ENCODE measurements at places on chromosomes 2 and 18. TPM values are rescaled to one million over a fixed set of nuclear protein-coding genes. Genes with fewer than 3 reads are reported as not detected.

DNA sequence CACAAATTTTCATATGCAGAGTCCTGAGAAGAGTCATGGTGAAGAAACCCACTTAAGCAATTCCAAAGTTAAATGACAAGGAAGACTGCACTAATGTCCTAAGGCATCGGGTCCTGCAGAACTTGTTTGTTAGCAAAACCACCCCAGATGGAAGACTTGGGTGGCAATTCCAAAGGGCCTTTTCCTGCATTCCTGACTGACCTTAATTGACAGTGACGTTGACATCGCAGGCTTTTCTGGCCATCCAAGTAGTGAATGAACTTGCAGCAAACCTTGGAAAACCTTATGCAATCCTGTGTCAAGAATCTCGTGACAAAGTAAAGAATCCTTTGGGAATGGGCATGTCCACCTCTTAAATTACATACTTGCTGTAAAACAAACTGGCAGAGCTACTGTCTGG lies 112.5 kb upstream of the SH3BP4 start:
- no peak for DNase-seq

DNA sequence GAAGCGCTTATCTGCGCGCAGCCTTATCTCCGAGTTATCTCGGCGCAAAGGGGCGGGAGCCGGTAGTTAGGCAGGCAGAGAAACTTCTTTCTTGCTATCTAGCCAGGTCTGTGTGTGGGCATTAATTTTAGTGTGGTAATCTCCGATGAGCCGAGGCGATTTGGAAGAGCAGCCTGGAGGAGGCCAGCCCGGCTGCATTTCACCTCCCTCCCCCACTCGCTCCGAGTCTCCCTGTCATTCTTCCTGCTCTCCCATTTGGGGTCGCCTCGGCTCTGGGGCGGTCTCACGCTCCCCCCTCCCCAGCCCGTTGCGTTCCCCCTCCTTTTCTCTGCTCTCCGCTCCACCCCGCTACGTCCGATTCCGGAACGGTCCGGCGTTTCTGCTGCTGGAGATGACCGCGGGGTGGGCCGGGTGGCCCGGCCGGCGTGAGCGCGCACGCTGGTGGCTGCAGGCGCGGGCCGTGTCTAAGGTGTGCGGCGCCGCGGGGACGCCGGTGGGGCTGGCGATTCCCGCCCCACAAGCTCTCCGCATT lies 566 bp downstream of the GATA6 start:
- DNase-seq: peak; percentile 82

The TMEM150A gene
- total RNA-seq: 10.2 TPM

DNA sequence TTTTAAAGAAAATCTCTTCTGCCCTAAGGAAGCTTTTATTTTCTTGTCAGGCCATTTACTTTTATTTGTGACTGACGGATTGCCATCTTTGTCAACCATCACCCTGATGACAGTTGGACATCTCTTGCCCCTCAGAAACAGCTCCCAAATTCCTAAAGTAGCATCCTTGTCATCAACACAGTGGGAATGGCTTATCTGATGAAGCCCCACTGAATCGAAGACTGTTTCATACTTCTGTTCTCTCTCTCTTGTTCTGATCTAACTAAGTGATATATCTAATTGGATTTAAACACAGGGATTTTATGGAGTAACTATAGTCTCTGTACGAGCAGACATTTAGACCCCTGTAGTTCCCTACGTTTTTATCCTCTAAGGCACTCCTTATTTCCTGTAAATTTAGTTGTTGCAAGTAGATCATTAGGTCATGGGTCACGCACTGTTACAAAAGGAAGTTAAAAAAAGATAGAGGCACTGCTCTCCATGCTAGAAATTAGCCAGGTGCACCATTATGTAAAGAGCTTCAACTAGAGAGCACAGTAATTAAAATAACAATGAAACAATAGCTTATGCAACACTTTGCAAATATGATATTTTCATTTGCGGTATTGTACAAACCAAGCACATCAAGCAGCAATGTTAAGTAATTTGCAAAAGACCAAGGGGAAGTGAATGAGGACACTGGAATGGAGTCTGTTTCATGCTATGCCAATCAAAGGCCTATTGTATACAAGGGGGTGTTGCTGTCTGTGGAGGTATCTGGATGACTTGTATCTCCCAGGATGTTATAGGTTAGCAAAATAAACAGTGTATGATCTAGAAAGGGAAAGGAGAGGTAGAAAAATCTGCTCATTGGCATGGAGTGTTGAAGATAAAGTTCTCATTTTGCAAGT lies 284.7 kb downstream of the LRRTM1 start:
- DNase-seq: no peak

DNA sequence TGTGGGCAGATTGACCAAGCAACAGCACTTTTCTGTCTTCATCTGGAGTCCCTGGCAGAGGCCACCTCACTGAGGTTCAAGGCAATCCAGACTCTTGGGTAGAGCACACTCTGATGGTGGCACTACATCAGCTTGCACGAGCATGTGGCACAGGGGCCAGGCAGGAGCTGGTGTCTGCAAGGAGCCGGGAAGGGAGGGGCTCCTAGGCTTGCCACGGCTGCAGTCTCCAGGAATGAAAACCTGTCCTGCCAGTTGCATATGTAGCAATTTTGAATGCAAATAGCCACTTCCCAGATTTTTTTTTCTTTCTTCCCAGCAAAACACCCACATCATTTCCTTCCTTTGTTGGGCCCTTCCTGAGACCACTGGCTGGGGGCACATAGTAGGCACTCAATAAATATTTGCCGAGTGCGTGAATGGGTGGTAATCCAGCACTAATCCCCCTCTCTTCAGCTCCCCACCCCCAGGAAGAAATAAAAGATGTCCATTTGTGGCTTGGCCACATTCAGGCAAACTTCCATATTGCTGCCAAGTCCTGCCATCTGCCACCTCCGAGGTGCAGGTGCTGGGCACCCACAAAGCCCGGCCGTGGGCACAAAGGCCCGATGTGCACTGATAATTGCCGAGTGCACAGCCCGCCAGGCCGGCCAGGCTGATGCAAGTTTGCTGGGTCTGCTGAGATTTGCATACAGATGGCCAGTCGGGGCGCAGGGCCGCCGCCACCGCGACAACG lies 72.4 kb downstream of the MYCN start:
- peak; percentile 86 for DNase-seq

- no peak for DNase-seq
Observed at GRCh38 chr2:109226128-109226527, 97.1 kb downstream of the SH3RF3 start.

The IGFBP5 gene
- 139 TPM for total RNA-seq

GRCh38 chr2:38690499-38691420 lies 24.8 kb downstream of the GALM start:
- DNase-seq: no peak

The UGT1A10 gene
- not detected for total RNA-seq

- DNase-seq: peak; percentile 11
Observed at GRCh38 chr2:22518641-22519040, 866.3 kb upstream of the KLHL29 start.

GRCh38 chr18:48902856-48903601 lies 47.7 kb downstream of the SMAD7 start:
- no peak for DNase-seq

- no peak for DNase-seq
Observed at GRCh38 chr2:219016721-219017120, 23.5 kb upstream of the CRYBA2 start.

The GPR55 gene
- total RNA-seq: 0.26 TPM

GRCh38 chr18:77121523-77121922 lies 11.1 kb downstream of the MBP start:
- DNase-seq: no peak

GRCh38 chr2:75574106-75574505 lies 13.4 kb upstream of the EVA1A start:
- DNase-seq: no peak

DNA sequence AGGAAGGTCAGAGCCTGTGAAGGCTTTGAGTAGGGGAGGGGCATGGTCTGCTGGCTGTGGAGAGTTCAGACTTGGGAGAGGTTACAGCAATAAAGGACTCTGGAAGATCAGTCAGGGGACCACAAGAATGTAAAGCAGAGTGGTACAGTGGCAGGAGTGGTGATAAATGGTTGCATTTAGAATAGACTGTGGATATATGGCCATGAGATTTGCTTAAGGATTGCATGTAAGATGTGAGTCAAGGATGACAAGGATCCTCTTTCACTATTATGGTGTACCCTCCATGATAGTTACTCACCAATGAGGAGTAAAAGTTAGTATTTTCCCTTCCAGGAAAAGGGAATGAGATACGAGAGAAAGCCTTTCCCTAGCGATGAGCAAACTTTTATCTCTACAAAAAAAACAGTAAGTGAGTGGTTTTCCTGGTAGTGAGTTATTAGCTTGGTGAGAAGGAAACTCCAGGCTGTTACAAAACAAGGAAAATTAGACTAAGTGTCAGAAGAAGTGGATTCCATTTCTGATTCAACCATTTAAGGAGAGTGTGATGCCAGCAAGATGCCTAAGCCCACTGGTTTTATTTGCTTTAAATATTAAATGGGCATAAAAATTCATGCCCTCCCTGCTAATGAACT lies 818.0 kb upstream of the ACVR2A start:
- DNase-seq: peak; percentile 54

The SDC1 gene
- 232 TPM for total RNA-seq

DNA sequence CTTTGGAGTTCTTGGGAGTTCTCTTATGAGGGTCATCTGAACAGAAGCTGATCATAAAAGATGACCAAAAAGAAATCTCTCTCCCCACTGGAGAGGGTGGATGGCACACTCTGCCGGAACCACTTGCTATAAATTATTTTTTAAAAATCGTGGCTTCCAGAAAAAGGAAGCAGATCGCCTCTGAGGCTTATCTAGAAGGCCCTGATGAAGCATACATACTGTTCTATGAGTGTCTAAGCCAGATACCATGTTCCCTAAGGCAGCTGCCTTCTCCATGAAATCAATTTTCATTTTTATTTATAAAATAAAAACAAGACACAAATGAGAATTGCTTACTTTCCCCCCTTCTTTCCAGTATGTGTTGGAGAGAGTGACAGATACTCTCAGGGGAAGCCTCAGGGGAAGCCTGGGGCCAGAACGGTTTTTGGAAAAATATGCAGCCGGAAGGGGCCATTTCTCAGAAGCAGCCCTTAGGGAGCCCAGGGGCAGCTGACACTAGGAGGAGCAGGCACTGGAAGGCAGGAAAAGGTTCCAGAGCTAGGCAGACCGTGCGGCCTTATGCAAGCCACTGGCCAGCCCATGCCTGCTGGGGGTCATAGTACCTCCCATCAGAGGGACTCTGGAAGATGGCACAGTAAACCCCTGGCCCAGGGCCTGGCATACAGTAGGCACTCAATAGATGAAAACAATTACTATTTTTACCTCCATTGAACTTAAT lies 130.6 kb downstream of the CABLES1 start:
- no peak for DNase-seq

DNA sequence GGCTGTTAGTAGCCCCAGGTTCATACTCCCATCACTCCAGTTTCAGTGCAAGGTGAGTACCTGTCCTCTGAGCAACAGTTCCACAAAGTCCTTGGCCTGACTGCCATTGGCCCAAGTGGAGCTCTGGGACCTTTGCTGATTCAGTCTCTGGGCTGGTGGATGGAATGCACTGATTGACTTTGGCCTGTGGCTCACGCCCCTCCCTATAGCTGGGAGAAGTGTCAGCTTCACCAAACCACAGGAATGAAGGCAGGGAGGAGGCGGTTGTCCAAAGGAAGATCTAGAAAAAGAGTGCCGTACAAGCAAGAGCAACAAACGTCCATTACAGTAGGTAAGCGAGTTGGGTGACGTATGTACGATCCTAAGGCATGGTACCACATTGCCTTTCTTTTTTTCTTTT lies 34.0 kb downstream of the QPCT start:
- DNase-seq: no peak

DNA sequence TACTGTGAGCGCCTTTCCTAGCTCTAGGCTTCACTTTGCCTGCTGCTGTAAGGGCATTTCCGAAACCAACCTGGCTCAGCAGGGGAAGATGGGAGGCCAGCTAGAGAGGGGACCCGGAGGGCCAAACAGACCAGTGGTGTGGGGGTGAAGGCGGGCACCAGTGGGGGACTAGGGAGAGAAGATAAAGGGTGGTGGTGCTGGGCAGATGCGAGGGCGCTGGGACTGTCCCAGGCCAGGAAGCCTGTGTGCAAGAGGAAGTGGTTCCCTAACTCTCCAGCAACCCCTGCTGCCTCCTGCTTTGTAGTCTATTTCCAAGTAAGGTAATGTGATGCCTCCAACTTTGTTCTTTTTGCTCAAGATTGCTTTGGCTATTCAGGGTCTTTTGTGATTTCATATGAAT lies 73.1 kb downstream of the DNAH7 start:
- DNase-seq: no peak

- DNase-seq: no peak
Observed at GRCh38 chr2:134244587-134244986, 9.3 kb upstream of the MGAT5 start.

The SP140L gene
- 19.0 TPM for total RNA-seq

- DNase-seq: peak; percentile 4
Observed at GRCh38 chr18:64618390-64618789, 469.5 kb upstream of the LINC00305 start.

DNA sequence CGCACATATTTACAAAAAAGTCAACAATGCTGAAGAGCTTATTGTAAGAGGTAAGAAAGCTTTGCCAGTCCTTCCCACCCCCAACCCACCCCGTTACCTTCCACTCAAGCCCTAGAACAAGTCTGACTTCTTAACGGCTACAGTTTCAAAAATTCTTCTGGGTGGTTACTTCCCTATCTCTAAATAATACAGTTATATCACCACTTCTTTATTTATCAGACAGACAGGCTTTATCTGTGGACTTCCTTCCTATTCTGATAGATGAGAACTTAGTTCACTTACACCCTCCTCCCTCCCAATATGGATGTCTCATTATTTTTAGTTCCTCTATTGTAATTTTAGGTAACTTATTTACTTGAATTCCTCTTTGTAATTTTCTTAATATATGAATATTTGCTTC lies 26.7 kb upstream of the ACTR3 start:
- no peak for DNase-seq

DNA sequence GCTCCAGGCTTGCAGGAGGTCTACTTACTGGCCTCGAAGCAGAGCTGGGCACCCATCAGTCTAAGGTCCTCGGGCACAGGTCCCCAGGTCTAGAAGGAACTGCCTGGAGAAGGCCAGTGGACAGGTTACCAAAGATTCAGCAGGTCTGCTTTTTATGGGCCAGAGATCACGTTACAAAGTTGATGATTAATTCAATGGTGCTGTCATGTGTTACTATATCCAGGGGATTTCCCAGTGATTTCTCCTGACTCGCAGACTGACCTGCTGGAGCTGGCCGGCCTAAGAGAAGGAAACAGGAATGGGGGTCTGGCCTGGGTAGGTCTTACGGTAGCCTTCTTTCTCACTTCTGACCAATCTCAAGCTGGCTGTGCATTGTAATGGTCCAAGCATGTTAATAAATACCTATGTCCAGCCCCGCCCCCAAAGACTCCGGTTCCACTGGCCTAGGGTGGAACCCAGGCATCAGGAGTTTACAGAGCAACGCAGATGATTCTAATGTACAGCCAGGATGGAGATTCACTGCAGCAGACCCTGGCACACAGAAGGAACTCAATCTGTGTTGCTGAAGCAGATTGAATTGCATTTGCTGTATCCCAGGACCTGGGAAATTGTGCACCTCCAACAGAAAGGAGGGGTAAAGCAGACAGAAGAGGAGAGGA lies at the start of gene NEURL3:
Gene NEURL3, minus strand, starts transcription at position 127 of the 659 bp plus-strand sequence. Its CDS starts 71 bp downstream, at position 56.
- DNase-seq: no peak

GRCh38 chr2:112095681-112096080 lies 40.6 kb downstream of the TMEM87B start:
- DNase-seq: no peak

All from lung (tissue), 17 donors.